T-helper 2 cell (primary cell): ENCODE measurements at places on chromosomes 1 and 21.

DNA sequence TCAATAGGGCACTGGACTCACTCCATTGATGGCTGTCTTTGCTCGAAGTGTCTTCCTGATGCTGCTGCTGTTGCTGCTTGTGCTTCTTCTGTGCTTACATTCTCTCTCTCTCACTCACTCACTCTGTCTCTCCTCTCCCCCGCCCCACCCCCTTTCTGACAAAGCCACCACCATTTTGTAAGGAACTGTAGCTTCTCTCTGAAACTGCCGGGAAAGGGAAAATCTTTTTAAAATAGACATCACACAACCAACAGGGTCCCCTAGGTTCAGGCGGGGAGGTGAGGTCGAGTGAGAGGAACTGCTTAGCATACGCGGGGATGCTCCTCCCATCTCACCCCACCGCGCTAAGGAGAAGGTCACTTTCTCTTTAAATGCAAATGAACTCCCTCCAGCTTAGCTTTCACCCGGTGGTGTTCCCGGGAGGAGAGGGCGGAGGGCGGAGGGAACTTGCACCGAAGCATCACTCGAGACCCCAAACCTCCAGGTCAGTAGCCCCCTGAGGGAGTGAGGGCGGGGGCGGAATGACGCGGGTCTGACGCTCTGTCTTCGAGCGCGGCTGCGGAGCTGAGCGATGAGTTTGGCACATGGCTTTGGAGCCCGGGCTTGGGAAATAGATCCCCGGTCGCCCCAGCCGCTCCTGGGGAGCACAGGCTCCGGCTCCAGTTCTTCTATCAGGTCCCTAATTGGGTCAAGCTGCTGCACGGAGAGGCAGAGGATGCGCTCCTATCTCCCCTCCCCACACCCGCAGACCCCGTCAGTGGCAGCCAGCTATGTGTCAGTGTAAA, at the start of gene CCDC28B:
CCDC28B (plus strand) TSS at position 370 of the 785 bp plus-strand sequence. CDS start 1,341 bp downstream, outside the sequence.
- DNase-seq, result peak; percentile 54

DNA sequence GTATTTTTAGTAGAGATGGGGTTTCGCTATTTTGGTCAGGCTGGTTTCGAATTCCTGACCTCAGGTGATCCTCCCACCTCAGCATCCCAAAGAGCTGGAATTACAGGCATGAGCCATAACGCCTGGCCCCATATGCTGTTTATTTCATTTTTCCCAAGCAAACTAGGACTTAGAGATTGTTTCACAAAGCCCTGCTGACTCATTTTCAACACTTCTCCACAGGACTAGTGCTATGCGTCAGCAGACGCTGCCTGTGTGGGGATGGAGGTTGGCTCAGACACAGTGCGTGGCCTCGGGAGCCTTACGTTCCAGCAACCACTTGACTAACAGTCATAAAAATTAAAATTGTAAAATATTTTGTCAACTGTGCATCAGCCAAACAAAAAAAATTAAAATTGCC, 22.7 kb downstream of the PKNOX1 start:
- DNase-seq, result no peak

DNA sequence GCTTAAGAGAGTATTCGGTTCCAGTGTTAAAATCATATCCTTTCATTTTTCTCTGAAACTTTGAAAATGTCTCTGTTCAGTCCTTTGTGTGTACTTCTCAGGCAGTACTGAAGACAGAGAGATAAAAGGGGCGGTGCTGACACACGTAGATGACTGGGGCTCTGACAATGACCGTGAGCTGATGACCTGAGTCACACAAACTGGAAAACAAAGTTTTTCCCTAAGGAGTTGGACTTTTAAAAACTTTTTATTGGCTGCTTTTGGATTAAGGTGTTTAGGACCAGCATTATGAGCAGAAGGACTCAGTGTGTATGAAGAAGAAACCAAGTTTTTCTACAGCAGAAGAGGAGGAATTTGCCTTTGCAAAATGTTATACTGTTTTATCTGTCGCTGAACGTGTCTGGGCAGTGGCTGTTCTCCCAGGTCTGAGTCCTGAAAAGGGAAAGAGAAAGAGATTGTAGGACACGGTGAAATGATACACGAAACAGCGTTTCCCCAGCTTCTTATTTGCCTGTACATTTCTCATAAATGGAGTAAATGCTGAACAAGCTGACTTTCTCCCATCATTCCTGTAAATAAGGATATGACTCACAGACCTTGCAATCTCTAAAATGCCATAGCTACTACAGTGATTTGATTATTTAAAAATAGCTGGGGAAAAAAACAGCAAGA, 51.5 kb downstream of the MAP3K7CL start:
- DNase-seq, result no peak

GRCh38 chr1:178870944-178871343, at the start of gene ANGPTL1:
TSS of gene ANGPTL1 (minus strand) at chr1:178871077. CDS start at chr1:178865776, 5,301 bp downstream.
- DNase-seq, result no peak

DNA sequence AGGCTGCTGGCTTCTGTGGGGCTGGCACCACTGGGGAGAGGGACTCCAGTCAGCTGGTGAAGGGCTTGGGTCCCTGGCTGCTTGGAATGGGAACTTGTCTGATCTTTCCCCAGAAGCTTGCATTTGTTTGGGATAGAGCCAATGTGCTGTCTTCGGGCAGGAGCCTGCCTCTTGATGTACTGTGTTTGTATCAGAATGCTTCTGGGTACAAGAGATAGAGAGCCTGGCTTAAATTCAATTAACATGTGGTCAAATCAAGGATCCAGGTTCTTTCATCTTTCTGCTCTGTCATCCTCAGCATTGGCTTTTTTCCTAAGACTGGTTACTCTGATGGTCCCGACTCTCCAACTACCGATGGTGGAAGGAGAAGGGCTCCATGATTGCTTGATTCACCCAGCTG, 16.0 kb upstream of the PROK1 start:
- DNase-seq, result no peak
